ENCODE measurements at places on chromosomes 4 and X.

DNA sequence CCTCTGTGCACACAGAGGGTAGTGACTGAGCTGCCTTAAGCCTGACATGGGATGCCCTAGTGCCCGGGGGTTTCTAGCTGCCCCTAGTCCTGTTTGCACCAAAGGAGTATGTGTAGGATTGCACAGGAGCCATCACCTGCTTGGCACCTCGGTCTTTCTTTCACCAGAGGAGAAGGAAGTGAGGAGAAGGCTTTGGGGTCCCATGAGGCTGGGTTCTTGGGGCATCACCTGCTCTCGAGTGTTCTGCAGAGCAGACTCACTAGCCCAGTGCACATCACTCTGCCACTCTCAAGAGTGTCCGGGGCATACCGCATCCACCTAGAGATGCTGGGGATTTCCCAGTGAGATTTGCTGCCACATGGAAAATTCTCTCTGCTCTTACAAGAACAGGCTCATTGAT lies 40.5 kb upstream of the GPR78 start:
- DNase-seq, result no peak

GRCh38 chrX:108299101-108299591 lies 139.1 kb downstream of the COL4A6 start:
- no peak for DNase-seq

DNA sequence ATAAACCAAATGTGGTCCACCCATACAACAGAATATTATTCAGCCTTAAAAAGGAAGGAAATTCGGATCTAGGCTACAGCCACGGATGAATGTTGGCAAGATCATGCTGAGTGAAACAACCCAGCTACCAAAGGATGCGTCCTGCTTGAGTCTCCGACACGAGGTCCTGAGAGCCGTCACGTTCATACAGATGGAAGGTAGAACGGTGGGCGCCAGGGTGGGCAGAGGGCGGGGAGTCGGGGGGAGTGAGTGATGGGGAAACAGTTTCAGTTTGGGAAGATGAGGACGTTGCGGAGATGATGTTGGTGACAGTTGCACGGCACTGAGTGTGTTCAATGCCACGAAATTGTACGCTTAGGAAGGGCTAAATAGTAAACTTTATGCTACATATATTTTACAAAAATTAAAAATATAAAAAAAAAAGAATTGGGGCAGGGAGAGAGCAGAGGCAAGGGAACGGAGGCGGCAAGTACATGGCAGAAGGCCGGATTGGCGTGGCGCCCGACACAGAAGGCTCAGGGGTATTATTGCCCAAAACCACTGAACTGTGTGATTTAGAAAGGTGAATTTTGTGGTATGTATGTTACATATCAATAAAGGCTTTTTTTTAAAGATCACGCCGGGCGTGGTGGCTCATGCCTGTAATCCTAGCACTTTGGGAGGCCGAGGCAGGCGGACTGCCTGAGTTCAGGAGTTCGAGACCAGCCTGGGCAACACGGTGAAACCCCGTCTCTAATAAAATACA lies 14.8 kb upstream of the MXD4 start:
- DNase-seq, result no peak

- DNase-seq, result no peak
Observed at GRCh38 chrX:31521941-31522340, 450.1 kb upstream of the FTHL17 start.

GRCh38 chr4:74311696-74312313 lies 3.5 kb downstream of the EPGN start:
- no peak for DNase-seq

DNA sequence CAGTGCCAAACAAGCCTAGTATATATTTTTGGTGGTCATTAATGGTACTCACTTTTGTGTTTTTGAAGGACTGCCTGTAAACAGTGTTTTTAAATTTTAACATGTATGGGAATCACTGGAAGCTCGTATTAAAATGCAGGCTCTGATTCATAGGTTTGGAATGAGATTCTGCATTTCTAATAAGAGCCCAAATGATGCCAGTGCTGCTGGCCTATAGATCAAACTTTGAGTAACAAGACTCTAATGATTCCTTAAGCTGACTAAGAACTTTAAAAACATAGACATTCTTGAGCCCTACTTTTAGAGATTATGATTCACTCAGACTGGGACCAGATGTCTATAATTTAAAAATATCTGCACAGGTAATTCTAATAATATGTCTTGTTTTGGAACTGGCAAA lies 823.2 kb upstream of the LCORL start:
- no peak for DNase-seq
